PC-9 (cell line): ENCODE measurements at places on chromosomes 12 and 14. TPM values are rescaled to one million over a fixed set of nuclear protein-coding genes. Genes with fewer than 3 reads are reported as not detected.

CLIP1 gene
- 80.8 and 86.9 TPM in 2 replicates for total RNA-seq

GUCY2C gene
- total RNA-seq, result not detected in 2 replicates

LRRK2 gene
- 0.26 and 0.48 TPM in 2 replicates for total RNA-seq

KRT81 gene
- total RNA-seq, result 2.5 and 4.3 TPM in 2 replicates

GPRC5D gene
- not detected in 2 replicates for total RNA-seq

USP44 gene
- 1.0 and 1.3 TPM in 2 replicates for total RNA-seq

- peaks cover 56% of the 10 kb centered on the region for H3K4me1 ChIP-seq
- H3K4me3 ChIP-seq, result peak overlapping the region; percentile 92
- 0 out of 2 replicates have a peak, but pooled peaks cover 11% of the 10 kb centered on the region for H3K36me3 ChIP-seq
- H3K27ac ChIP-seq, result peak overlapping the region; percentile 55
- no peaks in the 10 kb centered on the region for H3K27me3 ChIP-seq
Measured at GRCh38 chr14:50529288-50530179, 2.8 kb downstream of the MAP4K5 start.

DNA sequence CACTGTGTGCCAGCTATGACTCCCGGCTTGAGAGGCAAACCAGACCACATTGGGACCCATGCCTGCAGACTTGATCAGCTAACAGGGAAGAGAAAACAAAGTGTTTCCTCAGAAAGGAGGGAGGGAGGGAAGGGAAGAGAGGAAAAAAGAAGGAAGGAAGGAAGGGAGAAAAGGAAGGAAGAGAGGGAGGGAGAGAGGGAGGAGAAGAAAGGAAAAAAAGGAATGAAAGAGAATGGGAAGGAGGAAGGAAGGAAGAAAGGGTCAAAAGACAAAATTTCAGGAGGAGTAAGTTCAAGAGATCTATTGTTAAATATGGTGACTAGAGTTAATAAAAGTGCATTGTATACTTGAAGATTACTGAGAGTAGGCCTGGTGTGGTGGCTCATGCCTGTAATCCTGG is 18.9 kb downstream of the FIGNL2 start:
- peaks cover 72% of the 10 kb centered on the region for H3K27me3 ChIP-seq
- H3K36me3 ChIP-seq, result no peaks in the 10 kb centered on the region
- no peak for DNase-seq
- no peak overlapping the region for H3K4me3 ChIP-seq

DNA sequence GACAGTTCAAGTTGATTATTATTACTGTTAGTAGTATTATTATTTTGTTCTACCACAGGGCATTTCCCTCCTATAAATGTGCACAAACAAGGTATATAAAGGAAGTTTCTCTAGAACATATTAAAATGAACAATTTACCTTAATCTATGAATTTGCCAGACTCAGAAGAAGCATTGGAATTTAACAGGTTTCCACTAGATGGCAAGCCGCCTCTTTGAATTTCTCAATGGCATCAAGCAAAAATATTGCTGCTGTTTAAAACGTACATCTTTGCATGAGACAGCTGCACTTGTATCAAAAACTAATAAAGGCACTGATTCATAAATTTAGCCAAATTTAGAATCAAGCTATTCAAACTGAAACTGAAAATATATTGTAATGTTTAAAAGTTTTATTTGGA is 34.6 kb upstream of the MIS18BP1 start:
- no peak overlapping the region for H3K4me3 ChIP-seq
- H3K36me3 ChIP-seq, result no peaks in the 10 kb centered on the region
- no peak for DNase-seq
- no peak overlapping the region for H3K27ac ChIP-seq
- H3K27me3 ChIP-seq, result no peaks in the 10 kb centered on the region

- H3K36me3 ChIP-seq, result no peaks in the 10 kb centered on the region
- no peak overlapping the region for H3K27ac ChIP-seq
- H3K4me1 ChIP-seq, result no peaks in the 10 kb centered on the region
- DNase-seq, result no peak
Measured at GRCh38 chr14:106044949-106045596, 518.7 kb downstream of the TMEM121 start.

GRCh38 chr12:115763376-115763775 is 514.1 kb downstream of the MED13L start:
- H3K27me3 ChIP-seq, result peaks cover 20% of the 10 kb centered on the region
- no peaks in the 10 kb centered on the region for H3K4me1 ChIP-seq
- H3K27ac ChIP-seq, result no peak overlapping the region
- no peaks in the 10 kb centered on the region for H3K36me3 ChIP-seq
- DNase-seq, result no peak

GRCh38 chr12:58961166-58961565 is 40.9 kb upstream of the LRIG3 start:
- no peaks in the 10 kb centered on the region for H3K4me1 ChIP-seq
- H3K4me3 ChIP-seq, result no peak overlapping the region
- H3K36me3 ChIP-seq, result no peaks in the 10 kb centered on the region
- DNase-seq, result no peak

- H3K4me1 ChIP-seq, result peaks cover 34% of the 10 kb centered on the region
- H3K27me3 ChIP-seq, result no peaks in the 10 kb centered on the region
- H3K4me3 ChIP-seq, result no peak overlapping the region
- no peaks in the 10 kb centered on the region for H3K36me3 ChIP-seq
- H3K27ac ChIP-seq, result no peak overlapping the region
Measured at GRCh38 chr12:6923851-6924250, 3.9 kb upstream of the ATN1 start.

GRCh38 chr12:76920172-76921099 is 41.6 kb upstream of the CSRP2 start:
- no peaks in the 10 kb centered on the region for H3K27me3 ChIP-seq
- H3K4me3 ChIP-seq, result no peak overlapping the region
- DNase-seq, result no peak
- no peaks in the 10 kb centered on the region for H3K36me3 ChIP-seq

- H3K27ac ChIP-seq, result peak overlapping the region; percentile 63; the same call in 1 of the 2 replicates
- no peaks in the 10 kb centered on the region for H3K36me3 ChIP-seq
- no peaks in the 10 kb centered on the region for H3K27me3 ChIP-seq
- no peak overlapping the region for H3K4me3 ChIP-seq
- peaks cover 42% of the 10 kb centered on the region for H3K4me1 ChIP-seq
Measured at GRCh38 chr12:94641283-94641682, 9.1 kb downstream of the TMCC3 start.

DNA sequence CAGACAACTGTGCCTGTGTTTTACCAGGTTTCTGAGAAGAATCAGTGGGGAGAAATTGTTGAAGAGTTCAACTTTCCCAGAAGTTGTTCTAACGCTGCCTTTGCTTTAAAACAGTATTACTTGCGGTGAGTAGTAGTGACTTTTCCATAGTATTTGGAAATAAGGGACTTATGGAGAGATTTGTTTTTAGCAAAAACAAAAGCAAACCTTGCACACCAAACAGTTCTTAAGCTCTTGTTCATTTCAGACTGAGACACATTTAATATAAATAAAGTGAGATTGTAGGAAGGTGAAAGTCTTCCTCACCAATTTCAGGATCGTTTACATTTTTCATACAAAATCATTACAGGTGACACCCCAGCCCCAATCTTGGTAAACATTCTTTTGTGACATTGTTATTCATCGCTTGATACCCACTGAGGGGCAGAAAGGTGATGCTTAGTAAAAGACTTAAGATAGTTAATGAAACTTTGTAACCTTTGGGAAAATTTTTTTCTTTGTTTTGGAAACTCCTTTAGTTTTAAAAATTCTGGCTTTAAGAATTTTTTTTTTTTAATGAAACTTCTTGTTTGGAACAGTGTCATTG is 1.8 kb downstream of the ARID2 start:
- peak overlapping the region; percentile 75 for H3K27ac ChIP-seq
- H3K4me1 ChIP-seq, result peaks cover 28% of the 10 kb centered on the region
- H3K4me3 ChIP-seq, result peak overlapping the region; percentile 98

- no peak for DNase-seq
- no peak overlapping the region for H3K4me3 ChIP-seq
- H3K27me3 ChIP-seq, result no peaks in the 10 kb centered on the region
- H3K4me1 ChIP-seq, result no peaks in the 10 kb centered on the region
- no peak overlapping the region for H3K27ac ChIP-seq
Measured at GRCh38 chr12:132049442-132049841, 94.7 kb downstream of the DDX51 start.

GRCh38 chr12:117470804-117471203 is 109.4 kb upstream of the NOS1 start:
- H3K27me3 ChIP-seq, result peaks cover 5% of the 10 kb centered on the region
- H3K4me1 ChIP-seq, result no peaks in the 10 kb centered on the region
- no peak overlapping the region for H3K27ac ChIP-seq

- no peaks in the 10 kb centered on the region for H3K36me3 ChIP-seq
- no peak overlapping the region for H3K27ac ChIP-seq
- no peak overlapping the region for H3K4me3 ChIP-seq
- DNase-seq, result no peak
- H3K27me3 ChIP-seq, result no peaks in the 10 kb centered on the region
- no peaks in the 10 kb centered on the region for H3K4me1 ChIP-seq
Measured at GRCh38 chr14:82366803-82367202, 833.1 kb upstream of the SEL1L start.
